ENCODE measurements at places on chromosomes 7 and 10.

GRCh38 chr7:70312336-70312735, 714.1 kb downstream of the AUTS2 start:
- no peak for DNase-seq

DNA sequence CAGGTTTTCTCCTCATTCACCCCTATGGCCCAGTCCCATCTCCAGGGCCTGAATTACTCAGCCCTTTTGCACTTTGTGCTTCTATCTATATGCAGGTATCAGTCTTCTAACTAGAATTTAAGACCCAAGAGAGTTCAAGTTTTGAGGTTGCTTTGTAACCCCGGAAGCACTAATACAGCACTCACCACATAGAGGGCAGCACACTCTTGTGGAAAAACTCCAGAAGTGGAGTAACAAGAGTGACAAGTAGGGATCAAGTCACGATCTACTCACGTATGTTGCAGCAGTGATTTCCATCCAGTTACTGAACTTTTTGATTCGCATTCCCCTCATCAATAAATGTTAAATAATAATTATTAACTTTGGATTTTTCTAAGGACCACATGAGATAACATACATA, 151.0 kb downstream of the CHCHD3 start:
- no peak for DNase-seq

- DNase-seq, result no peak
Observed at GRCh38 chr10:112631501-112632400, 184.7 kb downstream of the VTI1A start.

DNA sequence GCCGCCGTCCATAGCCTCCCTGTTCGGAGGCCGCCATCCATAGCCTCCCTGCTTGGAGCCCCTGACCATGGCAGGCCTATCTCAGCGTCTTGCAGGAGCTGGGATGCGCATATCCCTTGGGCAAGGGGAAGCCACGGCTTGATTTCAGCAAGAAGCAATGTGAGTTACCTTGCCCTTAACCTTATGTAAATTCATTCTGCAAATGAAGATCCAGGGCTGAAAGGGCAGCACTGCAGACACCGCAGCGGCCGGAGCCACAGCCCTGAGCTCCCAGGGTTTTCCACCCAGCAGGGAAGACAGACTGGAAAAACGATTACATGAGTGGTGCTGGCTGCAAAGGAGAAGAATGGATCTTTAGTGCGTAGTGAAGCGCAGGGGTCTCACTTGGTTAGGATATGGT, 95.8 kb downstream of the SEC61G start:
- no peak for DNase-seq

DNA sequence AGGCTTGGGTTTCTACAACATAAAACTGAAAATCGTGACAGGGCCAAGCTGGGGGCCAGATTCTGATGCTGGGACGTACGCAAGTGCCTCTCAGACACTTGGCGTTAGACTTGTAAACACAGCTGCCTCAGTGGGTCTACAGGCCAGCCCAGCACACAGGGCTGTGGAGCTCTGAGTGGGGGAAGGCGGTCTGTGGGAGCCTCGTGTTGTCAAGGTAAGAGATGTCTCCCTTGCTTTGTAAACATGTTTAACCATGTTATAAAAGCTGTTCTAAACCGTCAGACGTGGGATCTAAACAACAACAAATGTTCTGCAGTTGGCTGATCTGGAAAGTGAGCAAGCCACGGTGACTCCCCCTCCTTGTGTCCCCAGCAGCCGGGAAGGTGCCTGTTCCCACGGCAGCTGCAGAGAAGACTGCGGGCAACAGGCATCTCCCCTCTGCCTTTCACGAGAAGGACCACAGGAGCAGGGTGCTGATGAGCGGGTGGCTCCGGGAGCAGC, 67.8 kb downstream of the ZRANB1 start:
- no peak for DNase-seq

- DNase-seq, result no peak
Observed at GRCh38 chr7:18727115-18727870, 231.7 kb downstream of the HDAC9 start.

DNA sequence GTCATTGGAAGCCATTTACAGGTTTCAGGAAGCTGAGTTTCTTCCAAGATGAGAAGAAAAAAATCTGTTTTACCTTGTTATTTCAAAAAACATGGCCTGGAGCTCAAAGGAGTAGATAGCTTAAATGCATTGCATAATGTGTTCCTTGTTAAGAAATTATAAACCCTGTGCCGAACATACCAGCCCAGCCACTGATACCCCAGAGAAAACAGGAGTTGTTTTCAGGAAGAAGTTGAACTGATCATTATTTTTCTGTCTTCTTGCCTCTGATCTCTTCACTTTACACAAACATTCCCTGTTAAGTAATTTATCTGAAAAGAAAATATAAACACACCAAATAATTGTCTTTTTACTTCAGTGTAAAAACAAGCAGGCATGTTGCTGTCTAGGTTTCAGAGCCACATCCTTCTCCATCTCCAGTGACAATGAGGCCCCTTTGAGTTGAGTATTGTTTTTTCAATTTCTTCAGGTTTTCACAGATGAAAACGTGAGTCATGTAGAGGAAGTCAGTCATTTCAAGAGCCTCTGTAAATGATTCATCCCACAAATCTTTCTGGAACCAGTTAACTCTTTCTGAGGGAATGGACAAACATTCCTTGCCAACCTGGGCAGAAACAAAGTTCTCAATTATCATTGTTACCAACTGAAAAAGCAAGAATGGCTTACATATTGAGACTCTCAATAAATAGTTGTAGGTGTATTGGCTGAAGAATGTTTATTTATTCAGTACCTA, 244.2 kb downstream of the IPMK start:
- DNase-seq, result no peak

- DNase-seq, result no peak
Observed at GRCh38 chr7:22582863-22583622, 83.1 kb upstream of the STEAP1B start.

GRCh38 chr7:101234636-101235035, 3.0 kb downstream of the CLDN15 start:
- DNase-seq, result no peak

DNA sequence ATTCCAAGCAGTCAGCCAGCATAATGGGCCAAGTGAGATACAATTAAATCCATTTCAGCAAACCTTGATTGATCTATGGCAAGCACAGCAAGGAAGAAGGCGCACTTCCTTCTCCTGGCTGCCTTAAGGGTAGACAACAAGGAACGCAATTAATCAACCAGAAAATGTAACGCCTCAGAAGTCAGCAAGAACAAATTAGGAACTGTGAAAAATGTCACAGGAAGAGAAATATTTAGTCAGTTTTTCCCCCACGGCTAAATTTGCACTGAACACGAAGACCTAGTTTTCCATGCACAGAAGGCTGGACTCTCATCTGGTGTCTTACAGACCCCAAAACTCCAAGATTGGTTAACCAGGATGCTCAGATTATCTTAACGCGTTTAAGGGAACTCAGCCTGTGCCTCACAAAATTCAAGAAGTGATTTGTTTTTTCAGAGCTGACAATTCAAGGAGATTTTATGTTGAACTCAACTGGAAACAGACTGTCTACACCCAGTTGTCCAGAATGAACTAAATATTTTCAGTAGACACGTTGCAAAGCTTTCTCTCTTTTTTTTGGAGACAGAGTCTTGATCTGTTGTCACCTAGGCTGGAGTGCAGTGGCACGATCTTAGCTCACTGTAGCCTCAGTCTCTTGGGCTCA, 14.2 kb downstream of the SNX8 start:
- DNase-seq, result no peak

- no peak for DNase-seq
Observed at GRCh38 chr10:132932461-132933307, 9.7 kb downstream of the CFAP46 start.

GRCh38 chr10:118753331-118754228, 1.2 kb downstream of the CACUL1 start:
- DNase-seq, result no peak

DNA sequence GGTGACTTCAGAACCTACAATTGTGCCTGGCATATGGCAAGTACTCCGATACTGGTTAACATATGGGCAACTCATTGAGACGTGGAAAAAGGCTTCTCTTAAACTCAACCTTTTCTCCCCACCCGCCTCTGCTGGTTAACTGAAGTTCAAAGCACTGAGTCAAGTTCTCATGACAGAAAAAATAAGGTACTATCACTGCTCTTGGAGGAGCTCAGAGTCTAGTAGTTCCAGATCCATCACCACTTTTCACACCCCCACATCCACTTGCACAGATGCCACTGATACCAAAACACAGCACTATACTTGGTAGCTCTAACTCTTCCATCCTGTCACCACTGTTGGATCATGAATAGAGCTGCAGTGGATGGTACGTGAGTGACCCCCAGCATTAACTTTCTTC, 36.2 kb downstream of the CCDC6 start:
- DNase-seq, result no peak

DNA sequence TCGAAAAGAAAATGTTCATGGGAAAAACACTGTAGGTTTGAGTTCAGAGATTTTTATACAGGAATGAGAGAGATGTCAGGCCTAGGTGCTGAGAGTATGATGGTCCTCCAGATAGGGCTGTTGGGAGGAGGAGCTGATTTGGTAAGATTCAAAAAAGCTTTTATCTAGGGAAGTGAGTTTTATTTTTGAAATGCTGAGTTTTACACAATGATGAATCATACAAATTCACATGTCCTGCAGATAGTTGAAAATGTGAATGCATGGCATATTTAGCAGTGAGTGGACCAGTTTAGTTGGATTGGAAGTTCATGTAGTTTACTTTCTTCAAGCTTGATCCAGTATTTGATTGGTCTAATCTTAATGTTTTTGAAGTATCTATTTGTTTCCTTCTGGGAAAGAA, 154.8 kb downstream of the LRRC4 start:
- no peak for DNase-seq

- DNase-seq, result no peak
Observed at GRCh38 chr10:102621443-102622325, 22.6 kb upstream of the TRIM8 start.

DNA sequence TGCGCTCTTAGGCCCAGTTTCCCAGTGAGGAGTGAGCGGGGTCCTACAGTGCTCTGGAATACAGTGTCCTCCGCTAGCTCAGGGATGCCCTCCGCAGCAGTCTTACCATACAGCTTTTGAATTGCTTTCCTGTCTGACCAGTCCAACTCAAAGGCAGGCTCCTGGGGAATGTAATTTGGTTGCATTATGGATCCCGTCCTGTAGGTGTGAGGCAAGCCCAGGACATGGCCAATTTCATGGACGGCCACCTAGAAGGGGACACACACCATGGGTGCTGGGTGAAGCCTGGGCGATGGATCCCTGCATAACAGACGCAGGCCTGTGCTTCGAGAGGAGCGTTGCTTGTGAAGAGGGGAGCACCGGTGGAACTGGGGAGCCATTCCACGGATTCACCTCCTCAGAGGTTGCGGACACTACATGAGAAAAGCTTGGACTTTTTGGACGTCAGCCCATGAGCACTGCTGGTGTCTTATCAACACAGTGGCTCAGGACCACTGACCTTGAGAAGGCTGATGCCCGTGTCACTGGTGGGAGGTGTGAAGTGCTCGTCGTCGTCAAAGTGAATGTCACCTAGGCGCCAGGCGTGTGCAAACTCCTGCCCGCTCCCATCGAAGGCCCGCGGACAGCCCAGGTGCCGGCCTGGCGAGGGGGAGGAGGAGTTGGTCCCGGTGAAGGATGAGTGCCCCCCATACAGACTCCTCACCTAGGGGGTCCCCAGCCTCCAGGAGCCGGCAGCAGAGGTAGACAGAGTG, 3.3 kb downstream of the MMP21 start:
- no peak for DNase-seq

DNA sequence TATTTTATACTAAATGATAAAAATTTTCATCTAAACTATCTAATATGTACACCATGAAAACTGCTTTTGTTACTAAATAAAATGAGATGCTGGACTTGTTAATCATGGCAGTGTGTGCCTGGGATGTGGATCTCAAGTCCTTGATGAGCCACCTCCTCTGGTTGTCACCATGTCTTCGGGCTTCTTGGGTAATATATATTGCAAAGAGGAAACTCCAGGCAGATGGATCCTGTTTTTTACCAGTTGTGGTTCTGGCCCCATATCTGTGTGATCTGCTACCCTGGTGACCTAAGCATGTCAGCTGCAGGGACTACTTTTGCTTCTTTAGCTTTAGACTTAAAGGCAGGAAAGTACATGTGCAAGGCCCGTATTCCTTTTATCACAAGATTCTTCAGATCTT, 46.2 kb downstream of the TMEM60 start:
- DNase-seq, result no peak

GRCh38 chr10:22700489-22700888, 13.9 kb downstream of the PIP4K2A start:
- DNase-seq, result no peak

- no peak for DNase-seq
Observed at GRCh38 chr10:66555061-66555460, 370.8 kb upstream of the LRRTM3 start.

- DNase-seq, result peak; percentile 39
Observed at GRCh38 chr10:80144067-80144695, 11.7 kb downstream of the PLAC9 start.

DNA sequence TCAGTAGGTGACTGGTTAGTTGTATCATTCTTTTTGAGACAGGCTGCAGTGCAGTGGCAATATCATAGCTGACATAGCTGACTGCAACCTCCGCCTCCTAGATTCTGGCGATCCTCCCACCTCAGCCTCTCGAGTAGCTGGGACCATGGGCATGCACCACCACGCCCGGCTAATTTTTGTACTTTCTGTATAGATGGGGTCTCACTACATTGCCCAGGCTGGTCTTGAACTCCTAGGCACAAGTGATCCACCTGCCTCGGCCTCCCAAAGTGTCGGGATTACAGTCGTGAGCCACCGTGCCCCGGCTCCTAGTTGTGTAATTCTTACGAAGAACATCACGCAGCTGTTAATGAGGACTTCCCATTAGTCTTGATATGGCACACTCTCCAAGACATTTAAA, 123.4 kb upstream of the VKORC1L1 start:
- no peak for DNase-seq

GRCh38 chr10:51733057-51733456, 33.7 kb upstream of the CSTF2T start:
- DNase-seq, result no peak

GRCh38 chr7:13414661-13415107, 574.8 kb downstream of the ETV1 start:
- DNase-seq, result no peak

DNA sequence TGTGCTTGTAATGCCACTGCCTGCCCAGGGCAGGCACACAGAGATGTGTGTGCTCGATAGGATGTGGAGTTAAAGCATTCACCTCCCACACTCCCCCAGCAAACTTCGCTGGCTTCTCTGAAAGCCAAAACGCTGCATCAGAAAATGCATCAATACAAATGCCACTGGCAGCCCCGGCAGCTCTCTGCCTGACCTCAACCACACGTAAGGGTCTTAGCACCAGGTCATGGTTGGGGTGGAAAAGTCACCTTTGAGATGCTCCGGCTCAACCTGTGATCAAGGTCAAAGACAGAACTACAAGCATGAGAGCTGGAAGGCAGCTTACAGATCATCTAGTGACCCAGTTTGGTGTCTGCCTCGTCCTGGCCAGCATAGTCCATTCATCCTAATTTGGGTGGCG, 114.4 kb upstream of the NANOS1 start:
- no peak for DNase-seq

All from activated CD8-positive, alpha-beta T cell treated with anti-CD3 and anti-CD28 coated beads for 36 hours (primary cell).